ENCODE measurements at places on chromosomes 3 and 15. TPM values are rescaled to one million over a fixed set of nuclear protein-coding genes. Genes with fewer than 3 reads are reported as not detected.

RFT1 gene
- total RNA-seq, result 7.1 TPM

ITPR1 gene
- total RNA-seq, result 26.0 TPM

COX17 gene
- 35.9 TPM for total RNA-seq

IQSEC1 gene
- total RNA-seq, result 4.9 TPM

ZNF385D gene
- total RNA-seq, result not detected

CCDC51 gene
- 29.9 TPM for total RNA-seq

CLDN18 gene
- total RNA-seq, result not detected

FBXW12 gene
- total RNA-seq, result not detected

DUT gene
- 137 TPM for total RNA-seq

ARL8B gene
- 35.8 TPM for total RNA-seq

TPRG1 gene
- 0.54 TPM for total RNA-seq

LRRIQ4 gene
- not detected for total RNA-seq

CSPG4 gene
- 24.7 TPM for total RNA-seq

TM4SF18 gene
- total RNA-seq, result 0.23 TPM

GOLGA6A gene
- total RNA-seq, result 0.06 TPM

RHOV gene
- total RNA-seq, result 0.23 TPM

TPRA1 gene
- total RNA-seq, result 41.0 TPM

P2RY14 gene
- not detected for total RNA-seq

LAMB2 gene
- 40.1 TPM for total RNA-seq

Data from Daoy (cell line).